ENCODE measurements at places on chromosomes 5 and 9.

GRCh38 chr5:10756549-10756948 lies 4.5 kb downstream of the DAP start:
- no peak for DNase-seq

- no peak for DNase-seq
Observed at GRCh38 chr5:10567121-10567591, 3.3 kb downstream of the ANKRD33B start.

DNA sequence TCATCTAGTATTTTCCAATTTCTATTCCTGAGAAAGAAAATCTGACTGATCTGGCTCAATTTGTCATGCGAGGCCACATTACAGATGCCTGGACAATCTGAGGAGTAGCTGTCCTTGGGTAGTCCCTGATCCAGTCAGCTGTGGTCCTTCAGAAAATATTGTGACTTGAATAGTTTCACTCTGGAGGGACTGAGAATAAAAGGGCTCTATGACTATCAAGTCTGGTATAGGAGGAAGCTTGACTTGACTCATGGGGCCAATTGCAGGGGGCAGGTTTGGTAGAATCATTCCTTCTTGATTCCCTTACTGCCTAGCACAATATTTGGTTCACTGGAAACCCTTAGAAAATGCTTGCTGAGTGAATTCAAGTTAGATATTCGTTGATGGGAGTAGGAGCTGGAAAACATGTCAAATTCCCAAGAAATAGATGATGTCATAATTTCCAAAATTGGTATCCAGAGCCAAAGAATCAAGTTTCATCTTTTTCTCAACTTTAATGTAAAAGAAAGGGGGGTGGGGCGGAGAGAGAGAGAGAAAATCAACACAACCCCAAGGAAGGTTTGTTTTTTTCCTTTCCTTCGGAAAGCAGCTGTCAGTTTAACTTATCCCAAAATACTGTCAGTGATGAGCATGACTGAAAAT lies 32.4 kb upstream of the STX17 start:
- DNase-seq = no peak

- no peak for DNase-seq
Observed at GRCh38 chr5:157864067-157864466, 5.1 kb upstream of the CLINT1 start.

DNA sequence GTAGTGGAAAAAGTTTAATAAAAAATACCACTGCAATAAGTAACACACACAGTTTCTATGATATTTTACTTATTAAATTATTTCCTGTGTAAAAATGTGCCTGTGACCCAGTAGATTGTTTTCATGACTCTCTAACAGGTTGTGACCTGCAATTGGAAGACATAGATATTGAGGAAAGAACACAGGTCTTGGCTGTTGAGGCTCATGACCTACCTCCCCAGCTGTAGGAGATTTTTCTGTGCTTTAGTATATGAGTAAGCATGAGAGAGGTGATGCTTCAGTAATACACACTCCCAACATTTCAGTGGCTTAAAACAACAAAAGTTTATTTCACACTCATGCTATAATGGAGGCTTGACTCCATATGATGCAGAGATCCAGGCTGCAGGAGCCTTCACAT lies 47.3 kb upstream of the TNC start:
- no peak for DNase-seq

- no peak for DNase-seq
Observed at GRCh38 chr5:169103586-169104181, 197.3 kb downstream of the SLIT3 start.

- no peak for DNase-seq
Observed at GRCh38 chr9:84079994-84080393, 99.4 kb downstream of the RMI1 start.

DNA sequence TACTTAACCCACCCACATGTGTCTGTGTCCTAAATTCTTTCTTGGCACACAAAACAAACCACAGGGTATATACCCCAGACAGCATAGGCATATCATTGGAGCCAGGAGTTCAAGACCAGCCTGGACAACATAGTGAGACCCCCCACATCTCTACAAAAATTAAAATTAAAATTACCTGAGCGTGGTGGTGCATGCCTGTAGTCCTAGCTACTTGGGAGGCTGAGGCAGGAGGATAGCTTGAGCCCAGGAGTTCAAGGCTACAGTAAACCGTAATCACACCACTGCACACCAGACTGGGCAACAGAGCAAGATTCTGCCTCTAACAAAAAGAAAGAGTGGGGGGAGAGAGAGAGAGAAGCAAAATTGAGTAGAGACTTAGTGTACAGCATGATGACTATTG lies 4.6 kb upstream of the AGTPBP1 start:
- DNase-seq = no peak

- DNase-seq = no peak
Observed at GRCh38 chr5:170782438-170782837, 1.1 kb upstream of the GABRP start.

DNA sequence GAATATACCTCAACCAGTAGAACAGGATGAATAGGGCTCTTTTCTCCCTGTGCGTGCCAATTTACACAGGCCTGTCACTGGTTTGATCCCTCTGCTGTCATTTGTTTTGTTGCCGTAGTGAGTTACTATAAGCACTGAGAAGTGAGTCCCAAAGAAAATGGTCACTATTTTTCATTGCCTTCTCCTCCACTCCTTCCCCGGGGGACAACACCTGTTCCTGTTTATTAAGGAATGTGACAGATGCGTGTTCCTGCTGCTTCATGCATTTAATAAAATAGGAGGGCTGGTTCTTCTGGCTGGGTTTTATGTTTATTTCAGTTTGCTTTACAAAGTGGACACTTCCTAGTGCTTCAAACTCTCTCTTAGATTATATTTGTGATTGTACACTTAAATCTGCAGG lies 6.4 kb downstream of the THBS4 start:
- no peak for DNase-seq

DNA sequence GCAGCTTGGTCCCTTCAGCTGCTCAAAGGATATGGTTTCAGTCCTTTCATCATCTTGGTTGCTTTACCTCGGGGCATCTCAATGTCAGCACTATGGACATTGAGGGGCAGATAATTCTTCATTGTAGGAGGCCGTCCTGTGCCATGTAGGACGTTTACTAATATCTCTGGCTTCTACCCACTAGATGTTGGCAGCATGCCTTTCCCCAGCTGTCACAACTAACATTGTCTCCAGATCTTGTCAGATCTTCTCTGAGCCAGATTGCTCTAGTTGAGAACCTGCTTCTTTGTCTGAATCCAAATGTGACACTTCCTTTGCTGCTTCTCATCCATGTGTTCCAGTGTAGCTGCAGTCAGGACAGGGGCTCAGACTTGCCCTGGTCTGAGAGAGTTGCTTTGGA lies 10.3 kb downstream of the PTPA start:
- DNase-seq = no peak

DNA sequence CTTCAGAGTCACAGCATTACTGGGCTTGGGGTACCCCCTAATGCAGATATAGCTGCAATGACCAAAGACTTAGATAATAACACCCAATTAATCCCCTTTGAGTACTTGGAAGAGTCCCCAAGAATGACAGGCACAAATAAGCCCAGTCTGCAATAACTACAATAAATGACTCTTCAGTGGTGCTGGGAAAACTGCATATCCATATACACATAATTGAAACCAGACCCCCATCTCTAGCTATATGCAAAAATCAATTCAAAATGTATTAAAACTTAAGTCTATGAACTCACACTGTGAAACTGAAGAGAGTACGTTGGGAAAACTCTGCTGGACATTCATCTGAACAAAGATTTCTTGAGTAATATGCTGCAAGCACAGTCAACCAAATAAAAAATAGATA lies 422.5 kb downstream of the CDH18 start:
- no peak for DNase-seq

DNA sequence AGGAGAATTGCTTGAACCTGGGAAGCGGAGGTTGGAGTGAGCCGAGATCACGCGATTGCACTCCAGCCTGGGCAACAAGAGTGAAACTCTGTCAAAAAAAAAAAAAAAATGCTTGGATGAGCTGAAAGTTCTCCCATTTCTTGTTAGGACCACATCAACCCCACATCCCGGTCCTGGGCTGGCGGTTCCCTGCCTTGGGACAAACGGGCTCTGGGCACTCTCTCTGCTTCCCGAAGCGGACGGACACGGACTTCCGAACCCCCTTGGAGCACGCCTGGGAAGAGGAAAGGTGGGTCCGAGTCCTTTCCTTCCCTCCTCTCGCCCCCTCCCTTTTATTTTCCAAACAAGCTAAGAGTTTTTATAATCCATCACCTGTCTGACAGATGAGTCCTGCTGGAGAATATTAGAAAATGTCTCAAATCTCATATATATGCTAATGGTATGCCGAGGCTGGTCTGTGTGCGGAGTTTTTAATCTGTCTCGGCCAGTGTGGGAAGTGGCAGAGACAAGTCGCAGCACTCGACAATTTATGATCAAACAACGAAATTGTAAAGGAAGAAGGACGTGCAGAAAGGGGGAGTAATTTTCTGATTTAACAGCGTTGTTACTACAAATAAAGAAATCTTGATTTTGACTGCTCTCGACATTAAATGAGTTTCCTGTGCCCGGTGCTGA lies 257.9 kb upstream of the IRX4 start:
- DNase-seq = no peak

DNA sequence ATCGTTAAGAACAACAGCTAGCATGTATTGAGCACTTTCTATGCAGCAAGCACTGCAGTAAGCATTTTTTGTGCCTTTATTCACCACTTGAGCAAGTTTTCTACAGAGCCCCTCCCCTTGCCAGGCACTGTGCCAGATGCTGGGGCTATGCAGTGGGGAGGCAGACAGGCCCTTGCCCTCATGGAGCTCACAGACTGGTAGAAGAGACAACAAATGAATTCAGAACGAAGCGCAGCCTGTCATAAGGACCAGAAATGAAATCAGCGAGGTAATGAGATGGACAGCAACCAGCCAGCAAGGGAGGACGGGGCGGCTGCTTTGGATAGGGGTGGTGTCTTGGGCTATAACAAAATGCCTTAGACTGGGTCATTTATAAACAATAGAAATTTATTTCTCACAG lies 68.8 kb downstream of the C9orf50 start:
- DNase-seq = no peak

DNA sequence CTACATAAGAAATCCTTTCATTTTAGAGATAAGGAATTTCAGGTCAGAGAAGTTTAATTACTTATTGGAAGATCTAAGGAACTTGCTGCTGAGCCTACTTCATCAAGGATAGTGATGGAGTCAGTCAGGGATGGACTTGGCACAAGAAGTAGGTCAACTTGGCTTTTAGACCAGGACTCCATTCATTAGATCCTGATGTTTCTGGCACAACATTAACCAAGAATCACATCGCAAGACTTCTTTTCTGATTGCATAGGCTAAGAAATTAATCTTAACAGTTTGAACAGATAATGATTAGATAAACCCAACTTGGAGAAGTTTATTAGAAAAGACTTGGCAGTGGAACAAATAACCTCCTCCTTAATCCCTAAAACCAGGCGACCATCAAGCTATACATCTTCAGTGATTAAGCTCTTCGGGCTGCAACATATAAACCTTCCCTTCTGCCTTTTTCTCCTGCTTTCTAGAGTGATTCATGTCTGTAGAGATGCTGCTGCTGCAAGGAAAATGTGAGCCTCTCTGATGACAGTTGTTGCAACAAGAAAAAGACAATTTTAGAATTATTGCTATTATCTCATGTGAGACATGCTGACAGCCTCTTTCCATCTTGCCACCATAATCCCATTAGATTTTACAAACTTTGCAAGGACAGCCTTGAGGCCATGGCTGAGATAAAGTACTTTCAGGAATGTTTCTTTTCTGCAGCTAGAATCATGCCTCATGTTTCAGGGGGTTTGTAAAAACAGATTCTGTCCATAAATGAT lies 207.9 kb upstream of the SLC27A6 start:
- DNase-seq = no peak

- no peak for DNase-seq
Observed at GRCh38 chr9:72213906-72214305, 64.7 kb downstream of the GDA start.

DNA sequence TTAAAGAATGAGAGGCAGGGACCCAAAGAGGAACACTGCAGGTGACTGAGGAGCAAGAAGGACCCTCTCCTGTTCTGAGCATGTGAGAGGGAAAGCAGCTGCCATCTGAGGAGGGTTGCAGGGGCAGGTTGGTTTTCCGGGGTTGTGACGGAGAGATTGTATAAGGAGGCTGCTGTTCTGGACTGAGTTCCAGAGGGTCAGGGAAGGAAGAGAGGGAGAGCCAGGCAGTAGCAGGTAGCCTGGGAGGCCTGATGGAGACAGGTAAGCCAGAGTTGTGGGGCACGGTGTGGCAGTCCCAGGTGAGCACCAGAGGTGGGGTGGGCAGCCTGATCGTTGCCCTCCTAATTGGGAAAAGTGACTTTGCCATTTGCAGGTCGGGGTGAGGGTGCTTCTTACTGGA lies 9.8 kb downstream of the CCT5 start:
- DNase-seq = no peak

- DNase-seq = no peak
Observed at GRCh38 chr9:100525563-100525962, 52.3 kb upstream of the CAVIN4 start.

DNA sequence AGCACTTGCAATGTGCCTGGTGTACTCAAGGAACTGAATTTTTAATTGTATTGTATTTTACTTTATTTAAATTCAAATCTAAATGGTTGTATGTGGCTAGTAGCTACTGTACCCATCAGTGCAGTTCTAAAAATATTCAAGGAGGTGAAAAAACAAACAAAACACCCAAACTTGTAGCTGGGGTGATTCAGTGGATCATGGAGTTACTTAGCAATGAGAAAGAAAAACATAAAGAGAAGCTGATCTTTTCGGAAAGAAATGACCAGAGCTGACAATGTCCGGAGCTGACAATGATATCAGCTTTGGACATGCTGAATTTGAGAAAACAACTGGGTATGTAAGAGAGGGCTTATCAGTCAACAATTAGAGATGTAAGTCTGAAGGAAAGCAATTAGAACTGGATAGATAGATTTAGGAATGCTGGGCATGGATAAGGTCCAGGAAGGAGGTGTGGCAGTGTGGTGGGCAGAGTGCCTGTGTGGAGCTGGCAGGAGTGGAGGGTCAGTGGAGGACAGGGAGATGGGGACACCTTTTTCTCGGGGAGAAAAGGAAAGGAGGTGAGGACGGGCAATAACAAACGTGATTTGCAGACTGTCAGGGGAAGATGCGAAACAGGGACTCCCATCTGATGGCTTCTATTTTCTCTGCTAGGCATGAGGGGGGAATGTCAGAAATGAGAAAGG lies 113.2 kb downstream of the DCP2 start:
- no peak for DNase-seq

DNA sequence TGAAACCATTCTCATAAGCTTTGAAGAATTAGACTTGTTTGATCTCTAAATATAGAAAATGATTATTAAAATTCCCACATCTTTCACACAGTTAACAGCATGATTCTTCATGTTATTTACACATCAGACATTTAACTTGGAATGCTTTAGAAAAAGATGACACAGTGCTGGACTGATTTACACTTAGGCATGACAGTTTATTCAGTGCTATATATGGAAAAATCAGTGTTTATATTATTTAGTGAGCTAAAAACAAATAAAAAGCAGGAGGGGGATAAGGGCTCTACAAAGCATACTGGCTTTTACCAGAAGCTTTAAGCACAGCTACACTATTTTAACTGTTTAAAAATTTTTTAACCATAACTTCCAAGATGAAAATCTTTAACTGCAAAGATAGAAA lies 30.0 kb downstream of the CDC37L1 start:
- no peak for DNase-seq

- DNase-seq = no peak
Observed at GRCh38 chr9:20307621-20308020, 314.7 kb downstream of the MLLT3 start.

Measured in naive B cell (primary cell).